Common myeloid progenitor, CD34-positive (primary cell): ENCODE measurements at places on chromosomes 5 and 9.

DNA sequence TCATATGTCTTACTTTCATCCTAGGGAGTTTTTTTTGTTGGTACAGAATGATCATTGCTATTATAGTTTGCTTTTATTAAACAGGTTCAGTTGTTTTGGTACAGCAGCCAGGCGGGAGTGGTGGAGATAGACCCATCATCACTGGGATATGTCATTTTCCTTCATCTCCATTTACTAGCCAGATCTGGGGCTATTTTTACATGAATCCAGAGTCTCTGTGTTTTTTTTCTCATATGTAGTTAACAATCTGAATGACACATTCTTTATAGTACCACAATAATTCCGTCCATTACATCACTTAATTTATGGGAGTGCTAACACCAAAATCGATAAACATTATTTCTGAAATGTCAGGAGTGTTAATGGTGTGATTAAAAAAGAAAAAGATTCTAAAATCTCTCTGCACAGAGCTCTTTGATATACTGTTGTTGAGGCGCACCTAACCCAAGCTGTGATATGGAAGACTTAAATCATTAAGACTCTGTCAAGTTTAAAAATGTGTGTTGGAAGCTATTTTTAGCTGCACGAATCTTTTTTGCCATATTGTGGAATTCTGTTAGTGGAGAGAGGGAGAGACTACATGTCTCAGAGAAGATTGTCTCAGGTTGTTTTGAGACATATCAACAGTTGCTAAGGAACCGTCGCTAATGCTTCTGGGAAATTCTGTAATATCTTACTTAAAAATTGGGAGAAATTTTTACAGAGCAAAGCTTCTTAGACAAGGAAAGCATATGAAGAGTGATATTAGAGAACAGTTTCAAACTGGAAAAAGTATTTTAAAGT, 59.6 kb downstream of the RPS23 start:
- H3K27ac ChIP-seq, result no peak overlapping the region
- H3K4me3 ChIP-seq, result no peak overlapping the region
- H3K27me3 ChIP-seq, result no peaks in the 10 kb centered on the region
- H3K36me3 ChIP-seq, result no peaks in the 10 kb centered on the region
- DNase-seq, result no peak

DNA sequence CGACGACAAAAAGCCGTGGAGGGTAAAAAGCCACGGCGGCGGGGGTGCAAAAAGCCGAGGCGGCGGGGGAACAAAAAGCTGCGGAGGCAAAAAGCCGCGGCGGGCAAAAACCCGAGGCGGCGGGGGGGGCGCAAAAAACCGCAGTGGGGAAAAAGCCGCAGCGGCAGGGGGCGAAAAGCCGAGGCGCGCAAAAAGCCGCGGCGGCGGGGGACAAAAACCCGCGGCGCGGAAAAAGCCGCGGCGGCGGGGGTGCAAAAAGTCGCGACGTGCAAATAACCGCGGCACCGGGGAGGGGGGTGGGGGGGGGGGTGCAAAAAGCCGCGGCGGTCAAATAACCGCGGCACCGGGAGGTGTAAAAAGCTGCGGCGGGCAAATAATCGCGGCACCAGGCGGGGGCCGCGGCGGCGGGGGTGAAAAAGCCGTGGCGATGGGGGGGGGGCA, 511.5 kb downstream of the FOXD4L5 start:
- H3K4me1 ChIP-seq, result no peaks in the 10 kb centered on the region
- peak; percentile 38 for DNase-seq
- H3K4me3 ChIP-seq, result no peak overlapping the region

GRCh38 chr9:126248680-126249079, 77.9 kb upstream of the MVB12B start:
- H3K36me3 ChIP-seq, result no peaks in the 10 kb centered on the region
- no peak for DNase-seq
- no peak overlapping the region for H3K27ac ChIP-seq
- no peaks in the 10 kb centered on the region for H3K4me1 ChIP-seq
- peaks cover 3% of the 10 kb centered on the region for H3K27me3 ChIP-seq
- H3K4me3 ChIP-seq, result no peak overlapping the region

DNA sequence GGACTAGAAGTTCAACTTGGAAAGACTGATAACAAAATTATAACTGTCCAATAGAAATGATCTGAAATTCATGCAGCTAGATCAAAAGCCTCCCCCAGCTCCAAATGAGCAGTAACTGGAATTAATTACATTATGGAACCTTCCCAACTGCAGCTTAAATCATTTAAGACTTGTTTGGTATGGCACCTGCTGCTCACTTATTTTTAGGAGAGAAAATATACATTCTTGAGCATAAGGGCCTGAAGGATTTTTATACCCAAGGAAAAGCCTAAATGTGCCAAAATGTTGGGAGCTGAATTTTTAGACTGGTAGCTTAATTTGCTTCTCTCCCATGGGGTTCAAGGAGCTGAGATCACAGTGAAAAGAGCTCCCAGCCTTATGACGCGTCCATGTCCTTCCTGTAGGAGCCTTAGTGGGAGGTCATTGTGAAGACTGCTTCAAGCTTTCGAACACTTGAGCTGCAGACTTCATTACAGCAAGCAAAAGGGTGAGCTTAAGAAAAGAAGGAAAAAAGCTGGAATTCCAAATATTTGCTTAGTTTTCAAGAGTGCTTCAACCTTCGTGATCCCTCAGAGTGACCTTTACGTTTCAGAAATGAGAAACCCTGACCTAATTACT, 276.0 kb downstream of the DMAC1 start:
- H3K4me3 ChIP-seq, result no peak overlapping the region
- DNase-seq, result no peak
- H3K36me3 ChIP-seq, result no peaks in the 10 kb centered on the region
- peaks cover 2% of the 10 kb centered on the region for H3K27me3 ChIP-seq

DNA sequence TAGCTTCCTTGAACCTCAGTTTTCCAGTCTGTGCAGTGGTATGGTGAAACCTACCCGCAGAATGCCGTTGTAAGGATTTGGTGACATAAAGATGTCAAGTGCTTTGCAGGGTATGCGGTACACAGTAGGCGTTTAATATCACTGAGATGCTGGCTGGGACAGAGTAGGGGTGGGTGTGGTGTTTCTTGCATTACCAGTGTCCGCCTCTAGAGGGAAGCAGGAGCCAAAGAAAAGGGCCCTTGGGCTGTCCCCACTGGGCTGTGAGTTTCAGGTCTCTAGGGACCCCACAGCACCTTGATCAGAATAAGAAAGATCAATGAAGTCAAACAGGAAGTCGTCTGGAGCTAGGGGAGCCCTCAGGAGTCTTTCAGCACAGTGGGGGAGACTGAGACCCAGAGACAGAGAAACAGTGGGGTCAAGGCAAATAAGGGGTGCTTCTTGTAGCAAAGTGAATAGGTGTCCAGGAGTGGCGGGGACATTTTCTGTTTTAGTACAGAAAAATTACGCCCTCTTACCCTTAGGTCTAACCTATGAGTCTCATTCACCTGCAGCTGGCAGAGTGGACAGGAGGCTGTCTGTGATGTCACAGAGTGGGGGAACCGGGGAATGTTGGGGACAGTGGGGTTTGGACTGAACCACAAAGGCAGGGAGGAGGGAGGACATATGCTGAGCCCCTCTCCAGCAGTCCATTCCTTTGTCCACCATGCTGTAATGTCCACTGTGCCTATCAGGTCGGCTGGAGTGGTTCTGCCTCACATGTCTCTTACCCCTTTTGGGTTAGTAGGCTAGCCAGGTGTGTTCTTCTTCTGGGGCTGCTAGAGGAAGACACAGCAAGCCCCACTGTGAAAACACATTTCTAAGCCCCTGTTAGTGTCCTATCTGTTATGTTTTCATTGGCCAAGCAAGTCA, 4.7 kb upstream of the TEX53 start:
- H3K36me3 ChIP-seq, result no peaks in the 10 kb centered on the region
- H3K27ac ChIP-seq, result no peak overlapping the region
- H3K27me3 ChIP-seq, result no peaks in the 10 kb centered on the region
- peak; percentile 42 for DNase-seq
- H3K4me1 ChIP-seq, result peaks cover 5% of the 10 kb centered on the region
- H3K4me3 ChIP-seq, result no peak overlapping the region
